ENCODE measurements at places on chromosomes 1 and 21.

GRCh38 chr1:231359113-231359512, 21.0 kb downstream of the SPRTN start:
- no peak for DNase-seq

DNA sequence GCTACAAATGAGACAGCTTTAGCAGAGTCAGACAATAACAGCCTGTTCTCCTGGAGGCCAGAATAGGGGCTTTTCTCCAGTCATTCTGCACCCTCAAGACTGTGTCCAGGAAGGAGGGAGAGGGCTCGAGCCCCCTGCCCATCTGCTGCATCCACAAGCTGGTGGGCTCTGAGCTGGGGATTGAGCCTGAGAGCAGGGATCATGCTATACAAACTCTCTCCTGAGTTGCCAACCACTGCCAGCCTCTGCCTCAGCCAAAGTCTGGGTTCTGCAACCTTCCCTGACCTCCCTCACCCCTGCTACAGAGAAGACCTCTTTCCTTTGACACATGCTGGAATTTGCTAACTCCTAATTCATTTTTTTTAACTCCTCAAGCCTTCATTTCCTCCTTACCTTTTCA, 14.8 kb upstream of the PPM1J start:
- DNase-seq: no peak

- no peak for DNase-seq
Observed at GRCh38 chr1:66320231-66320630, 213.7 kb upstream of the SGIP1 start.

DNA sequence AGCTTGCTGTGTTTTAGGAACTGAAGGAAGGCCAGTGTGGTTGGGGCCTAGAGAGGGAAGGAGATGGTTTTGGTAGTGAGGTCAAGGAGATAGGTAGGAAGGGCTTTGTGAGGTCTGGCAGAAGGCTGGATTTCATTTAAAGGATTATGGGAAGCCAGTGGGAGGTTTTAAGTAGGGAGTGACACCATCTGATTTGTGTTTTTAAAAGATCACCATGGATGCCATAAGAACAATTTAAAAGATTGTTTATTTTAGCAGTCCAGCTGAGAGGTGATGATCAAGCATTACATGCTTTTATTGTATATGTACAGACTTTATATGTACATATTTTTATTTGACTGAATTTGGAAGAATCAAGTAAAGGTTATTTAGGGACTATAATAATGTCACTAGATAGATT, 26.4 kb downstream of the RGL1 start:
- DNase-seq: no peak

- peak; percentile 67 for DNase-seq
Observed at GRCh38 chr1:10415211-10415930, 14.9 kb upstream of the CENPS start.

- no peak for DNase-seq
Observed at GRCh38 chr1:3327389-3327702, 127.1 kb upstream of the ARHGEF16 start.

GRCh38 chr21:42851812-42852665, 27.3 kb downstream of the WDR4 start:
- DNase-seq: no peak
